Stimulated activated CD8-positive, alpha-beta memory T cell treated with anti-CD3 and anti-CD28 coated beads, Interleukin-15, amount 100 ng/mL, for 48 hours (primary cell): ENCODE measurements at places on chromosomes 1 and 21.

- DNase-seq = no peak
Observed at GRCh38 chr1:177239792-177240191, 69.0 kb downstream of the BRINP2 start.

- DNase-seq = no peak
Observed at GRCh38 chr21:45011911-45012661, 62.3 kb upstream of the ADARB1 start.

DNA sequence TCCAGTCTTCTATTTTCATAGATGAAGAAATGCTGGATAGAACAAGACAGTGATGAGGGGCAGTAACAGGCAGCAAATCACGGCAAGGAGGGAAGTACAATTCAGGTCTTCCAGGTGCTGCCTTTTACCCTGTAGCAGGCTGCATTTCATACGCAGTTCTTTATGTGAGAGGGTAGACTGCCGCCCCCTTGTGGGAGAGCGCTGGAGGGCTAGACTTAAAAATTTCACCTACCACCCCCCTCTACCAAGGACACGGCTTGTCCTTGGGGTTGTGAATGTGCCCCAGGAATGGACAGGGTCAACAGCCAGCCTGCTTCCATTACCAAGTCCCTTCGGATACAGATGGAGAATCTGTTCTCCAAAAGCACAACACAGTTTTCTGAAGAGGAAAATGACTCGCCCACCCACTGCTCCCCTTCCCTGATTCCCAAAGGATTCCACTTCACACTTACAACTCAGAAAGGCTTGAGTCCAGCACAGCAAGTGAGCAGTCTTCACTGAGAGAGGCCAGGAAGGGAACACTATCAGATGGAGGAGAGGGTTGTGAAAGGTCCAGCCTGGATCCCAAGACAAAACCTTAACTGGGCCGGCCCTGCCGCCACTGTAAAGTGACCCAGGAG, 7.4 kb downstream of the WDR77 start:
- peak; percentile 11 for DNase-seq

DNA sequence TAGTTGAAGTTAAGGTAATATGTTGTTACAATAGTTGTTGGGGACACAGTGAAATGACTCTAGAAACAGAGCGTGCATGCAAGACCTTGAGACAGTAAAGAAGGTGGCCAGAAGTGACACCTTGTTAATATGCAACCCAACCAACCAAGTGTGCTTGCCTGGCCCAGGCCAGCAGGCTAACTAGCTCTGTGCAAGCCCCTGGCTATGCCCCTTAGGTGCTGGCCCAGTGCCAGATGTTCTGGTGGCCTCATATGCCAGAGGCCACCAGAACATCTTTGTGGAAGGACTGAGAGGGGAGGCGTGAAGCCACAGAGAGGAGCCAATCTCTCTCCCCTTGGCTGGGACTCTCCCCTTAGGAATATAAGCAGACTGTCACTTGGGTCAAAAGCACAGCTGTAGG, 111.2 kb upstream of the JUN start:
- DNase-seq = no peak

DNA sequence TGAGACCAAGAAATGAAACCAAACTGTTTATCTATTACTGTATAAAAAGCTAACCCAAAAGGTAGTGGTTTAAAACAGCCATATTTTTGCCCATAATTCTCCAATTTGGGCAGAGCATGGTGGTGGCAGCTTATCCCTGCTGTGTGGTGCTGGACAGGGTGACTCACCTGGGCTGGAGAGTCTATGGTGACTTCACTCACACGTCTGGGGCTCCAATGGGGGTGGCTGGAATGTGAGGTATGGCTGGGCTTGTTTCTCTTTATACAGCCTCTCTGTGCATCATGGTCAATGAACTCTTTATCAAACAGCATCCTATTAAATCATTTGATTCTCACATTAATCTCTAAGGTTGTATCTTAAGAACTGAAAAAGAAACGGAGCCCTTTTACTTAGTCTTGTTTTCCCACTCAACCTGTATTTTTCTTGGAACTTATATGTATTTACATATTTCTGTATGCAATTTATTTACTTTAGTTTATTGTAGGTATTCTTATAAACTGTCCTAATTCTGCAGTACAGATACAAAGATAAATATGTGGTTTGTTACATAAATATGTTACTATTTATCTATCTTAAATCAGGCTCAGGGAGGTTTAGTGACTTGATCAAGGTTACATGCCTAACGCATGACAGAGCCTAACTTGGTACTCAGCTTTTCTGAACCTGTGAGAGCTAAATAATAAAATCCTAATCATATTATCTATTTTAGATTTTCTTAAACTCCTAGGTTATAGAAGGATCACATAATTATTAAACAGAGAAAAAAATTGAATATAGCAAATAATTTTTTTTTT, 37.5 kb upstream of the WLS start:
- DNase-seq = no peak

DNA sequence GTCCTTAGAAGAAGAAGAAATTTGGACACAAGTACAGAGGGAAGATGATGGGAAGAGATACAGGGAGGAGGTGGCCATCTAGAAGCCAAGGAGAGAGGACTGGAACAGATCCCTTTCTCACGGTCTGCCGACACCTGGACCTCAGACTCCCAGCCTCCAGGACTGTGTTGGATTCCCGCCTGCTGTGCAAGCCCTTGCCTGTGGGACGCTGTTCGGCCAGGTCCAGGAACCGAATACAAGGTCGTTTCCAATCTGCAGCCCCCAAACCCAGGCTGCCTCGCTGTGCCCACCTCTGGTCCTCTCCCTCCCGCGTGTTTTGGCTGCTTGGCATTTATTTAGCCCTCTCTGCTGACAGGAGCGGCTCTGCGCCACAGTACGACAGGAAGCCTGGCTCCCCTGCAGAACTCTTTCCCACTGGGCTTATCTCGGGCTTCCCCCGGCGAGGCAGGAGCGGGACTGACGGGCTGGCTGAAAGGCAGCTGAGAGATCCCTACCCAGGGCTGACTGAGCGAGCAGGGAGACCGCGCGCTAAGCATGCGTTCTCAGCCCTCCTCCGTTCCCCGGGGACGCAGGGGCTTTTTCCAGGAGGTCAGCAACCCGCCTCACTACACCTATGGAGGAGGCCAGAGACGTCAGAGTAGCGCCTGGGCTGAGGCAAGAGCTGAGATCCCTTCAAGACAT, 238.4 kb downstream of the TNR start:
- no peak for DNase-seq

DNA sequence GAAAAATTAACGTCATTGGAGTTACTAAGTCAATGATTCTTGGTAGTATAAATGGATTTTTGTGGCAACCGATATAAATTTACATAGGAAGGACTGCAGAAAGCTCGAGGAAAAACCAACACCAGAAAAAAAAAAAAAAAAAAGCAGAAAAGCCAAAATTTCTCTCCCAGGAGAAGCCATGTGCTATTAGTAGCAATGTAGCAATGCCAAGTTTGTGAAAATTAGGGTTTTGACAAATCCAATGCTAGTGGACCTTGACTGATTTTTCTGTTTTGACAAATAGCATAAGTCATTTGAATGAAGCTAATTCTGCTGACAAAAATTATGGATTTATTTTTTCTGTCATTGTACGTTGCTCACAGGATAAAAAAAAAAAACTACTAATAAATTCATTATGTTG, 1561.9 kb downstream of the MRPL39 start:
- no peak for DNase-seq

DNA sequence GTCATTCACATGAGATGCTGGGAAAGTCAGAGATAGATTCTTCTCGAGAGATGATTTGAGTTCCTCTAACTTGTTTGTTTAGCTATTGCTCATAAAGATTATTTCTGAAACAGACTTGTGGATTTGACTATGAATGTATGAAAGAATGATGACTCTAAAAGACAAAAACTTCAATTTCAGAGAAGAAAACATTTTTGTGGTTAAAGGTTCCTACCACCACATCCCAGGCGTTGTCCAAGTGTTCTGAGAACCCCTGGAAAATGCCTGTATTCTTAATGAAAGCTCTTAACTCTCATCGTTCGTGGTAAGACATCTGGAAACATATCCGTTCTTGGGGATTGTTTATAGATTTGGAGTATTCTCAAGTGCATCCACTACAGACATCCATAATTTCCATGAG, 228.7 kb downstream of the BARHL2 start:
- no peak for DNase-seq

DNA sequence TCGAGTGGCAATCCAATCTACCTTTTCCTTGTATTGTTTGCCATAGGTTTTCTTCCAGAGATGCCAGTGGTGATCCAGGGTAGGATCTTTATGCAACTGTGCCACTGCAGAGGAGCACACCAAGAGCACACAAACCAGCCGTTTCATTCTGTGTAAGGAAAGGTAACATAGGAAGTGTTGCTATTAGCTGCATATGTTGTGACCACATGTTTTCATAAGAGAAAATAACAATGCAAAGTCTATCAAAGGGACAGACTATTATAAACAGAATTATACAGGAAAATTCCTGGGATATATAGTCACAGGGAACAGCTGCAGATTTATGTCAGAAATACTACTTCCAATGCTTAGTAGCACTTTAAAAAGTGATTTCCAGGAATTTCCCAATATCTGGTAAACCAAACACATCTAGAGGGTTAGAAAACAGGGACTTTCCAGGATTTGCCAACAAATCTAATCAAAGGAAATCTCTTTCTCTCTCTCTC, 919 bp downstream of the CTSS start:
- DNase-seq = no peak

GRCh38 chr1:108208724-108209446, 8.7 kb upstream of the SLC25A24 start:
- no peak for DNase-seq

DNA sequence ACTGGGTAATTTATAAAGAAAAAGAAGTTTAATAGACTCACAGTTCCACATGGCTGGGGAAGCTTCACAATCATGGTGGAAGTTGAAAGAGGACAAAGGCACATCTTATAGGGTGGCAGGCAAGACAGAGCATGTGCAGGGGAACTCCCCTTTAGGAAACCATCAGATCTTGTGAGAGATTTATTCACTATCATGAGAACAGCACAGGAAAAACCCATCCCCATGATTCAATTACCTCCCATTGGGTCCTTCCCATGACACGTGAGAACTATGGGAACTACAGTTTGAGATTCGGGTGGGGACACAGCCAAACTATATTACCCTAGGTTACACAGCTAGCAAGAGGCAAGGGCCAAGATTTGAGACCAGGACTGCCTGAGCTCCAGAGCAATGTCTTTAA, 30.4 kb upstream of the SOX13 start:
- DNase-seq = no peak

DNA sequence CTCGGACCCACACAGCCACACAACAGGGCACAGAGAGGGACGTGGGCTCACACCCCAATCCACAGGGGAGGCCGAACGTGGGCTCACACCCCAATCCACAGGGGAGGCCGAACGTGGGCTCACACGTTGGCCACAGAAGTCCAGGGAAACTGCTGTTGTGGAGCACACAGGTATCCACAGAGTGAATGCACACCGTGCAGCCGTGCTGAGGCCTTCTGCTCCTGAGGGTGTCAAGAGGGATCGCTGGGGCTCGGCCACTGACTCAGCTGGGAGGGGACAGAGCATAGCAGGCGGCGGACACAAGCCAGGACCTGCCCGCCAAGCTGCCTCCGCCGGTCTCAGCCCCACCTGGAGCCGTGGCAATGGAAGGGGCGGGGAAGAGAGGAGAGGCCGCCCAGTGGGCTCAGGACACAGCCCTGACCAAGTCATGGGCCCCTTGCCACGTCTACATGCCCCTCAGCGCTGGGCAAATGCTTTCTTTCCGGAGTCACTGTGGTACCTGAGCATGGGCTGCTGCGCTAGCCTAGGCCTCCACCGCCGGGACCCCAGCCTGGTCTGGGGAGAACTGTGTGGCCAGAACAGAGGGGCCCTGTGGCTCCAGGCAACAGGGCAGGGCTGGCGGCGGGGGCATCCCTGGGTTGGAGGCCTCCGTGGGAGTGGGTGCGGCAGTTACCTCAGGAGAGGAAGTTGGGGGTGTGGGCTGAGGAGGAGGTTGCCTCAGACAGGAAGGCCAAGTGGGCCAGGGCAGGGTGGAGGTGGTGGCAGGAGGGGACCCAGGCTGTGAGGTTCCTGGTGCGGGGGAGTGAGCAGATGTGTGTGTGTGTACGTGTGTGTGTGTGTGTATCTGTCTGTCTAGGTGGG, 1.2 kb downstream of the SYTL1 start:
- DNase-seq = no peak
